ENCODE measurements at places on chromosomes 16 and 17. TPM values are rescaled to one million over a fixed set of nuclear protein-coding genes. Genes with fewer than 3 reads are reported as not detected.

Gene RUNDC3A
- not detected for total RNA-seq

DNA sequence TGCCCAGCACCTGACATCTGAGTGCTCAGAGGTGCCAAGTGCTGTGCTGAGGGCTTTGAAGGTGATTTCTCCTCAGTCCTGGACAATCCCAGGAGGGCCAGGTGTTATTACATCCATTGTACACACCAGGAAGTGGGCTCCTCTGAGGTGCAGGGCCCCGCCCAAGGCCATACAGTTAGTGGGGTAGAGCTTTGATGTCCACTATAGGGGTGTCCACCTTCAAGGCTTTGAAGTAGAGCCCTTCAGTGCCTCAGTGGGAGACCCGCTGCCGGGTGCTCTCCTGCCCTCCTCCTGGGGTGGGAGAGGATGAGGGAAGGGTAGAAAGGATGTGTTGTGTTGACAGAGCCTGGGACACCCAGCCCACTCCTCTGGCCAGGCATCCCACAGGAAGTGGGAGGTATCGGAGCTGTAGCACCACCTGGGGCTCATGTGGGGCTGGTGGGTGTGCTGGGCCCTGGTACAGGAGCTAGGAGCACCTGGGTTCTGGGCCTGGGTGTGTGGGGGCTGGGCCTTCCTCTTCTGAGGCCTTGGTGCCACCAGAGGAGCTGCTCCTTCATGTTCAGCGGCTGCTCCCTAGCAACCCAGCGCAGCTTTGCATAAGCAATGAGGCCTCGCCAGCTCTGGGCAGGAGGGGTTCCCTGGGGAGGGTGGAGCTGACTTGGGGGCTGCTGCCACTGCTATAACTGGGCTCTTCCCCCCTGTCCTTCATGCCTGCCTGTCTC, 7.4 kb downstream of the LASP1 start:
- H3K4me1 ChIP-seq: peaks cover 80% of the 10 kb centered on the region
- no peak overlapping the region for H3K4me3 ChIP-seq
- peaks cover 19% of the 10 kb centered on the region for H3K36me3 ChIP-seq
- no peaks in the 10 kb centered on the region for H3K27me3 ChIP-seq
- DNase-seq: no peak
- peak overlapping the region; percentile 63 for H3K27ac ChIP-seq

Gene KRTAP3-2
- not detected for total RNA-seq

- peaks cover 4% of the 10 kb centered on the region for H3K4me1 ChIP-seq
- no peaks in the 10 kb centered on the region for H3K27me3 ChIP-seq
- peaks cover 4% of the 10 kb centered on the region for H3K36me3 ChIP-seq
- peak overlapping the region; percentile 27 for H3K27ac ChIP-seq
Observed at GRCh38 chr16:30418350-30419181, 11.2 kb downstream of the ZNF771 start.

DNA sequence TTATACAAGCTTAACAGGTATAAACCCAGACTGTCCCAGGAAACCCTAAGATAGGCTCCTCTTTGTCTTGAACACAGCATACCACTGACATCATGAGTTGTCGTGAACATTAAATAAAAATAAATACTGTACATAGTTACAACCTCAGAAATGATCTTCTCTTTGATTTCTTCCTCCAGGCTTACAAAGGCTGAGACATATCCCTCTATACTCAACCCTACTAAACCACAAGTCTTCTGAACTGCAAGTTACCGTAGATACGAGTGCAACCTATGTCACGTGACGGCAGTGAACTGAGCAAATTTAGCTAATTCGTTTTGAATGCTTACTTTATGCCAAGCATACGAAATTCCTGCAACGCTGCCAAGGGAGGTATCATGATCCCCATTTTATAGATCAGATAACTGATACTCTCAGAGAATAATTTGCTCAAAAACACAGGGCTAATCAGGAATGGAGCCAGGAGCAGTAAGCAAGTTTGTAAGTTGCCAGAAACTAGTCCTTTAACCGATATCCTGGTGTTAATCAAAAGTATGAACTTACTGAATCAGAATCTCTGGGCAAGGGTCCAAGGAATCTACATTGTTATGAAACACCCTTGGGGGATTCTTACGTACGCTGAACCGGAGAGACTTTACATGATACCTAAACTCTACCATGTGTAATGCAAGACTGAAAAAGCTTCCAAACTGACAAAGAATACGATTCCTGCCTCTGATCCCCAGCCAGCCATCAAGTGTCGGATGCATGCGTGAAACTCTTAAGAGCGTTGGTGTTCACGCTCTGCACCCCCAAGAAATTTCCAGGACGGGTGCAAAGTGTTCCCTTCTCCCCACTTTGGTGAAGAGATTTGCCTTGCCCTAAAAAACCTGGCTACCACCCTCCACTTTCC, 106.2 kb downstream of the XYLT1 start:
- no peak overlapping the region for H3K27ac ChIP-seq
- DNase-seq: no peak
- H3K27me3 ChIP-seq: no peaks in the 10 kb centered on the region

- no peaks in the 10 kb centered on the region for H3K36me3 ChIP-seq
- DNase-seq: no peak
- no peak overlapping the region for H3K27ac ChIP-seq
- no peaks in the 10 kb centered on the region for H3K27me3 ChIP-seq
- no peak overlapping the region for H3K4me3 ChIP-seq
- no peaks in the 10 kb centered on the region for H3K4me1 ChIP-seq
Observed at GRCh38 chr16:22799113-22799512, 14.8 kb upstream of the HS3ST2 start.

DNA sequence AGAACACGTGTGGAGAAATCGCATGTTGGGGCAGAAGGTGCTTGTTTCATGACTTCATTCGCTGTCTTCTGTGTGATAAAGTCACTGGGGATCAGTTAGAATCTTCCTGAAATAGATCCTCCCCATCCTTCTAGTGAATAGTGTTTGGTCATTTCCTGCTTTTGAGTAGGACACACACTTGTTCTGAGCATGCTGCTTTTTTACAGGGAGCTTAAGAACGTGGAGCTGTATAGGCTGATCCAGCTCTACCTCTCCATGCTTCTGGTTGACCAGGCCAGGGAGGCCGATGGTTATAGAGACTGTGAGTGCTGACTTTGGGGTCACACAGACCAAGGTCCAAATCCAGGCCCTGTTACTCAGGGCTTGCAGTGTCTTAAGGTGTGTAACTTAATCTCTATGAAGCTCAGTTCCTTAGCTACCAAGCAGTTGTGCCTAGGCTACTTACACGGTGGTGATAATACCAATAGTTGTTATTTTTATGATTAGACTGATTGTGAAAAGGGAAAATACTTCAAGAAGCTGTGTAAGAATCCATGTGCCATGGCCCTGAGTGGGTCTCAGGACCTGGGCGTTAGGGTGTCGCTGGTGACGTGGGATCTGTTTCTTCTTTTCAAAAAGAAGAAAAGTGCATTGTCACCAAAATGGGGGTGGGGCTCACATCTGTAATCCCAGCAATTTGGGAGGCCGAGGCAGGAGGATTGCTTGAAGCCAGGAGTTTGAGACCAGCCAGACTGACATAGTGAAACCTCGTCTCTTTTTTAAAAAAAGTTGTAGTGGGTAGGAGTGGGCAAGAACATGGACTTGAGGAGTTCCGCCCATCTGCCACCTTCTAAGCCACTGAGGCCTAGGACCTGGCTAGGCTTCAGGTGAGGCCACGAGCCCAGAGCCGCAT, 64.1 kb upstream of the LGALS9 start:
- DNase-seq: no peak
- H3K27ac ChIP-seq: no peak overlapping the region
- no peaks in the 10 kb centered on the region for H3K4me1 ChIP-seq
- no peaks in the 10 kb centered on the region for H3K27me3 ChIP-seq
- H3K4me3 ChIP-seq: no peak overlapping the region
- H3K36me3 ChIP-seq: no peaks in the 10 kb centered on the region

Gene KRTAP4-12
- not detected for total RNA-seq

DNA sequence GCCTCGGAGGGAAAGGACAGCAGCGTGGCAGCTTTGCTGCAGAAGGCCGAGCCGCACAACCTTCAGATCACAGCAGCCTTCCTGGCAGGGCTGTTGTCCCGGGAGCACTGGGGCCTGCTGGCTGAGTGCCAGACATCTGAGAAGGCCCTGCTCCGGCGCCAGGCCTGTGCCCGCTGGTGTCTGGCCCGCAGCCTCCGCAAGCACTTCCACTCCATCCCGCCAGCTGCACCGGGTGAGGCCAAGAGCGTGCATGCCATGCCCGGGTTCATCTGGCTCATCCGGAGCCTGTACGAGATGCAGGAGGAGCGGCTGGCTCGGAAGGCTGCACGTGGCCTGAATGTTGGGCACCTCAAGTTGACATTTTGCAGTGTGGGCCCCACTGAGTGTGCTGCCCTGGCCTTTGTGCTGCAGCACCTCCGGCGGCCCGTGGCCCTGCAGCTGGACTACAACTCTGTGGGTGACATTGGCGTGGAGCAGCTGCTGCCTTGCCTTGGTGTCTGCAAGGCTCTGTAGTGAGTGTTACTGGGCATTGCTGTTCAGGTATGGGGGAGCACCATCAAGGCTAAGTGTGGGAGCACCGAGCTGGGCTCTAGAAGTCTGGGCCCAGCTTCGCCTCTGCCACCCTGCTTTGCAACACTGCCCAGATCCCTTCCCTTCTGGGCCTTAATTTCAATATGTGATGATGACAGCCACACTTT, 18.6 kb downstream of the NOD2 start:
- peaks cover 6% of the 10 kb centered on the region for H3K4me1 ChIP-seq
- no peaks in the 10 kb centered on the region for H3K36me3 ChIP-seq
- DNase-seq: no peak

DNA sequence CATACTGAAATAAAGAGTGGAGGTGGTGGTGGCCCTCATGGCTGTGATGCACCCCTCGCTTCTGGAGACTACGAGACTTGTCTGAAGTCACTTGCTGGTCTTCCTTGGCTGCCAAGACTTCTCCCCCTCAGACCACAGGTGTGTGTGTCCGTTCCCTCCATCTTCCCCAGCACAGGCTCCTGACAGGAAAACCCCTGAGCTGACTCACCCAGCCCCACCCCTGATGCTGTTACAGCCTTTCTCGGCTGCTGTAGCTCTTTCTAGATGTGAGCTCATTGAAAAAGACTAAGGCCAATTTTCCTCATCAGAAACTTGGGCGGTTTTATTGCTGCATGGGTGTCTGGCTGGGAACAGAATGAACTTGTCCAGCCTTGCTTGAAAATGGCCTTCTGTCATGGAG, 296.9 kb downstream of the TMEM114 start:
- H3K4me3 ChIP-seq: no peak overlapping the region
- DNase-seq: no peak
- H3K27ac ChIP-seq: no peak overlapping the region
- H3K27me3 ChIP-seq: no peaks in the 10 kb centered on the region
- H3K36me3 ChIP-seq: no peaks in the 10 kb centered on the region

GRCh38 chr17:69950701-69951418, 124.2 kb upstream of the KCNJ16 start:
- no peak overlapping the region for H3K4me3 ChIP-seq
- no peak overlapping the region for H3K27ac ChIP-seq
- DNase-seq: no peak
- H3K4me1 ChIP-seq: no peaks in the 10 kb centered on the region
- no peaks in the 10 kb centered on the region for H3K36me3 ChIP-seq

GRCh38 chr17:50604513-50604912, 30.2 kb upstream of the ABCC3 start:
- H3K36me3 ChIP-seq: no peaks in the 10 kb centered on the region
- H3K4me1 ChIP-seq: peaks cover 12% of the 10 kb centered on the region
- peak overlapping the region; percentile 44 for H3K4me3 ChIP-seq
- H3K27me3 ChIP-seq: no peaks in the 10 kb centered on the region
- no peak for DNase-seq
- no peak overlapping the region for H3K27ac ChIP-seq

GRCh38 chr16:907361-907760, 63.4 kb downstream of the LMF1 start:
- H3K27ac ChIP-seq: no peak overlapping the region
- H3K27me3 ChIP-seq: no peaks in the 10 kb centered on the region
- peaks cover 20% of the 10 kb centered on the region for H3K36me3 ChIP-seq
- H3K4me1 ChIP-seq: no peaks in the 10 kb centered on the region
- DNase-seq: no peak

Gene TOM1L1
- 42.9 TPM for total RNA-seq

- H3K36me3 ChIP-seq: no peaks in the 10 kb centered on the region
- H3K4me1 ChIP-seq: no peaks in the 10 kb centered on the region
- H3K27ac ChIP-seq: no peak overlapping the region
- DNase-seq: no peak
- no peaks in the 10 kb centered on the region for H3K27me3 ChIP-seq
Observed at GRCh38 chr17:9957244-9957643, 52.2 kb upstream of the RCVRN start.

DNA sequence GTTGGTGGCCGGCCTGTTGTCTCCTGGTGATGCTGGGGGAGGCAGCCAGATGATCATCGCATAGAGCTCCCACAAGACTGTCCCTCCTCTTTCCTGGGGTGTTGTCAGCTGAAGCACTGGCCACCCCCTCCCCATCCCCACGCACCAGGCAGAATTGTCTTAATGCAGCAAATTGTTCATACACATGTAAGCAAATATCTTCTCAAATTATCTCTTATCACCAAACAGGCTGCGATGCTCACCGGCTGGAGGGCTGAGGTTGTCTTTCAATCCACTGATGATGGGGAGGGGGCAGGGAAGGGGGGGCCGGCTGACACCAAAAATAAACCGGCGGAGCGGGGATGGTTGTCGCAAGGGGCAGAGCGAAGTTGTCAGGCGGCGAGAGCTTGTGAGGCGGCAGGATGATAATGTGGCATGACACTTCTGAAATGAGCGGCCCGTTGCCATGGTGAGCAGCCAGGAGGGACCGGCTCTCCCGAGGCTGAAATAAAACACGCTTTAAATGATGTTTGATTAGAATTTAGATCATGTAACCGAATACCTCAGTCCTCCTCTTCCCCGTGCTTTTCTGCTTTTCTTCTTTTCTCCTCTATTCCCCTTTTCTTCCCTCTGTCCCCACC, 59.8 kb downstream of the MRM1 start:
- no peaks in the 10 kb centered on the region for H3K27me3 ChIP-seq
- DNase-seq: no peak
- peaks cover 3% of the 10 kb centered on the region for H3K4me1 ChIP-seq
- H3K36me3 ChIP-seq: no peaks in the 10 kb centered on the region
- no peak overlapping the region for H3K27ac ChIP-seq

GRCh38 chr16:82405736-82406135, 221.0 kb upstream of the CDH13 start:
- H3K27me3 ChIP-seq: no peaks in the 10 kb centered on the region
- no peak overlapping the region for H3K4me3 ChIP-seq
- H3K4me1 ChIP-seq: no peaks in the 10 kb centered on the region
- no peak for DNase-seq

Gene FOXN1
- total RNA-seq: not detected

Gene PLXDC1
- total RNA-seq: 7.0 TPM

Gene DBNDD1
- total RNA-seq: 8.7 TPM
